Globus pallidus (tissue), 1 donor: ENCODE measurements at places on chromosomes 13 and 19.

- DNase-seq: no peak
Observed at GRCh38 chr19:21921691-21922180, 85.8 kb upstream of the ZNF43 start.

DNA sequence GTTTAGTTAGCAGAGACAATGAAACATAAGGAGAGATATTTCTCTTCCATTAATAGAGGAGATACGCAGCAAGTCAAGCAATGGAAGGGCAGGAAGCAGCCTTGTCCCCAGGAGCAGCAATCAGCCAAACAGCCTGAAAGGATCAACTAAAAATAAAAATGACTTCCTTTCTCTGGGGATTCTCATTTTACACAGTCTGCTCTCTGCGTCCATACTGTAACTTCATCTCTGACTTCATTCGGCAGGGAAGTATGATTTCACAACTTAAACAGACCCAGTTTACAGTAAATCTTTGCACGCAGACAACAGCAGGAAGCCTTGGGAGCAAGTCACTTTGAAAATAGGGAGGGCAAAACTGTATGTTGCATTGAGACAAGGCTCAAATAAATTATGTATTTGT is 826.7 kb downstream of the DIAPH3 start:
- DNase-seq: no peak

GRCh38 chr19:50933640-50934039 is 19.2 kb downstream of the KLK5 start:
- no peak for DNase-seq

DNA sequence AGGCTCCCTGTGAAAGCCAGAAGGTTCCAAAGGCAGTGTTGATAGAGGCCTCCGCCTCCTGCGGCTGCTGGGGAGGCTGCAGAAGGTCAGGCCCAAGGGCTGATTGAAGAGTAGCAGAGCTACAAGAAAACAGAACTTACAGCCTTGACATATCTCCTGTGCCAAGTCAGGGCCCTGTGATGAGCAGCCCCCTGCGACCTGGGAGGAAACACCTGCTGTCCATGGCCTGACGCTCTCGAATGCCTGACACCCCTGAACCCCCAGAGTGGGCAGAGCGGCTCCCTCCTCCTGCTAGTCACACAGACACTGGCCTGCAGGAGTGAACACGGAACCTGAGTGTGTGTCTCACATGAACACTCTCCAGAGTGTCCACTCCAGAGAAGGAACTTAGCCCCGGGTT is 38.2 kb upstream of the TUBGCP3 start:
- DNase-seq: no peak

DNA sequence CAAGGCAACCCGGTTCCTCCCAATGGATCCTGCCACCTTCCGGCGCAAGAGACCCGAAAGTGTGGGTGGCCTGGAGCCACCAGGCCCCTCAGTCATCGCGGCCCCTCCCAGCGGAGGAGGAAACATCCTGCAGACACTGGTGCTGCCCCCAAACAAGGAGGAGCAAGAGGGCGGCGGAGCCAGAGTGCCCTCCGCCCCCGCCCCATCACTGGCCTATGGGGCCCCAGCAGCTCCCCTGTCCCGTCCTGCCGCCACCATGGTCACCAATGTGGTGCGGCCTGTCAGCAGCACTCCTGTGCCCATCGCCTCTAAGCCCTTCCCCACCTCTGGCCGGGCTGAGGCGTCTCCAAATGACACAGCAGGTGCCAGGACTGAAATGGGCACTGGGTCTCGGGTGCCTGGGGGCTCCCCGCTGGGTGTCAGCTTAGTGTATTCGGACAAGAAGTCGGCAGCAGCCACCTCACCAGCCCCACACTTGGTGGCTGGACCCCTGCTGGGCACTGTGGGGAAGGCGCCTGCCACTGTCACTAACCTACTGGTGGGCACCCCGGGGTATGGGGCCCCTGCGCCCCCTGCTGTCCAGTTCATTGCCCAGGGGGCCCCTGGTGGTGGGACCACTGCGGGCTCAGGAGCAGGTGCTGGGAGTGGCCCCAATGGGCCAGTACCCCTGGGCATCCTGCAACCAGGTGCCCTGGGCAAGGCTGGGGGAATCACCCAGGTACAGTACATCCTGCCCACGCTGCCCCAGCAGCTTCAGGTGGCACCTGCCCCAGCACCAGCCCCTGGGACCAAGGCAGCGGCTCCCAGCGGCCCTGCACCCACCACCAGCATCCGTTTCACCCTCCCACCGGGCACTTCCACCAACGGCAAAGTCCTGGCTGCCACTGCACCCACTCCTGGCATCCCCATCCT is 11.2 kb upstream of the PRR19 start:
- DNase-seq: no peak
